Stimulated activated CD4-positive, alpha-beta T cell treated with anti-CD3 and anti-CD28 coated beads, Interleukin-1b, Interleukin-23, amount 100 ng/mL, for 1 hour (primary cell): ENCODE measurements at places on chromosomes 5 and 9.

DNA sequence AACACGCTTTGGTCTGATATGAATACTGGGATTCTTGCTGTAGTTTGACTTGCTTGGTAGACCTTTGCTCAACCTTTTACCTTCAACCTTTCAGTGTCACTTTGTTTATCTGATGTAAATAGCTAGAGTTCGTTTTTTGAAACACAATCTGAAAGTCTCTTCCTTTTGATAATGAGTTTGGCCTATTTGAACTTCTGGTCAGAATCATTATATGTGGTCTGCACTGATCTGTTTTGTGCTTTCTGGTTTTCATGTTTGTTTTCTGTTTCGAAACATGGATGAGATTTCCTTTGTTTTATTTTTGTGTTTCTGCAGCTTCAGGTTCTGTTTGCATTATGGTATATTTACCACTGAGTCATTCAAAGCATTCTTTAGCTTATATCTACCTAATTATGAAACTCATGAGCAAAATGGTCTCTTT is 217.5 kb downstream of the GABBR2 start:
- no peak for DNase-seq

DNA sequence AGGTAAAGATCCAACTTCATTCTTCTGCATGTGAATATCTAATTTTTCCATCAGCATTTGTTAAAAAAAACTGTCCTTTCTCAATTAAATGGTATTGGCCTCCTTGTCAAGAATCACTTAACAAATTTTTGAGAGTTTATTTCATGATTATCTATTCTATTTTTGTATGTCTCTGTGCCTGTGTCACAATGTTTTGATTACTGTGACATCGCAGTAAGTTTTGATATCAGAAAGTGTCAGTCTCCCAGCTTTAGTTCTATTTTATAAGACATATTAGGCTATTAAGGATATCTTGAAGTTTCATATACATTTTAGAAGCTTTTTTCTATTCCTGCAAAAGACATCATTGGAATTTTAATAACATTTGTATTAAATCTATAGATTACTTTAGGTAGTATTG is 33.6 kb downstream of the GABRA6 start:
- DNase-seq, result no peak

DNA sequence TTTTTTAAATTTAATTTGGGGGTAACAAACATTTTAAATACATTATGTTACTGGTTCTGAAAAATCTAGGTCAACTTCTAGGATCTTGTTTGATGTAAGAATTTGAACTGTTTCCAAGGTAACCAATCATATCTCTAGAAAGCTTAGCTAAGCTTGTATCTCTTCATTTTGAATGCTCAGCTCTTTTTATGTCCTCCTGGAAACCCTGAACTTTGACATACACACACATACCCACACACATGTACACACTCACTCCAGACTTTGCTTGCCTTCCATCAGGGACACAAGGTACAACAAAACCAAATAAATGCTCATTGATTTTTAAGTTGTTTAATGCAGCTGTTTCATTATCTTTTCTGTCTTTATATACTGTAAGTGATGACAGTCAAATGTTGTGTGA is 178.5 kb downstream of the RAB3C start:
- no peak for DNase-seq

DNA sequence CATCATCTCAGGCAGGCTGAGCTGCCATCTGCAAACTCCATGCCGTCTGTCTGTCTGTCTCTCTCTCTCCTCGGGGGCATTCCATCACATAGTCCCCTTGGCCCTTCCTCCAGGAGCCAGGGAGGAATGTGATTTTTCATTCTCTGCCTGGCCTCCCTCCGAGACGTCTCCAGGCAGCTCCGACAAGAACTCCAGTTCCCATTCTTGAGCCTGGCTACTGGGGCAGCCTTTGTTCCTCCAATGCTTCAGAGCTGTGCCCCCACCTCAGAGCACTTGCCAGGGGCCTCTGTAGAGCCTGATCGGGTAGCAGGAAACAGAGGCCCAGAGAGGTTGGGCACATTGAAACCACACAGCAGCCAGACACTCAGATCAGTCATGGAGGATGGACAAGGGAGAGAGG is 74.0 kb downstream of the COL27A1 start:
- no peak for DNase-seq

- DNase-seq, result no peak
Observed at GRCh38 chr5:42624912-42625311, 131.7 kb upstream of the CCDC152 start.

GRCh38 chr9:120729791-120730241 is 15.5 kb upstream of the MEGF9 start:
- no peak for DNase-seq

- DNase-seq, result no peak
Observed at GRCh38 chr9:130330202-130330862, 64.8 kb downstream of the HMCN2 start.

DNA sequence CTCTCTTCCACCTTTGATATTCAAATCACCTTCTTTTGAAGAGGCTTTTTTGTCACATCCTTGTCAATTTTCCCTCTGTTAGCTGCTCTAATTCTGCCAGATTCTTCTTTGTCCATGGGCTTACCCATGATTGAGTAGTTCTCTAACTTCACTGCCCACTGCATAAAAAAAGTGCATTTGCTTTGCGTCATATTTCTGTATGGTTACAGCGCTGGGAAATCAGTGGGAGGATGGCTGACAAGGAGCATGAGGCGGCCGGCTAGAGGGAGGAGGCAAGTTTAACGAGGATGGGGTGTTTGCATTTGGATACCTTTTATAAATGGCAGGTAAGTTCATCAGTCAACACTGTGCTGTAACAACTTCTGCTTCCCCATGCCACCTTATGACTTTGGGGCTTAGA is 116.5 kb upstream of the LHFPL2 start:
- no peak for DNase-seq

- no peak for DNase-seq
Observed at GRCh38 chr5:173454361-173454735, 126.1 kb upstream of the STC2 start.

GRCh38 chr5:169832304-169832703 is 148.0 kb downstream of the INSYN2B start:
- no peak for DNase-seq

DNA sequence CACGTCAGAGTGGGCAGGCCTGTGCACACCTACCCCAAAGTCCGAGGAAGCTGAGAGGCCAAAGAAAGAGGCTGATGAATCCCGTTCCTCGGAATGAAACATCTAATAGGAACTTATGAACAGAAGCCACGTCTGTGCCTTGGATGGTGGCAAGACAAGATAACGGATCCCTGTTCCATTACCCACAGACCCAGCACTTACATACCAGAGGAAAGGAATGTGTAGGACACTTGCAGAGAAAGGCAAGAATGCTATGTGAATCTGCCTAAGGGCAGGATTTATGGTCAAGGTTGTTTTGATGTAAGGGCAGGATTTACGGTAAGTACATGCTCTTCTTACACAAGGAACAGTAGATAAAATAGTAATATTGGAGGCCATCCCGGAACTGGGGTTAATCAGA is 93.2 kb downstream of the WDR41 start:
- no peak for DNase-seq

DNA sequence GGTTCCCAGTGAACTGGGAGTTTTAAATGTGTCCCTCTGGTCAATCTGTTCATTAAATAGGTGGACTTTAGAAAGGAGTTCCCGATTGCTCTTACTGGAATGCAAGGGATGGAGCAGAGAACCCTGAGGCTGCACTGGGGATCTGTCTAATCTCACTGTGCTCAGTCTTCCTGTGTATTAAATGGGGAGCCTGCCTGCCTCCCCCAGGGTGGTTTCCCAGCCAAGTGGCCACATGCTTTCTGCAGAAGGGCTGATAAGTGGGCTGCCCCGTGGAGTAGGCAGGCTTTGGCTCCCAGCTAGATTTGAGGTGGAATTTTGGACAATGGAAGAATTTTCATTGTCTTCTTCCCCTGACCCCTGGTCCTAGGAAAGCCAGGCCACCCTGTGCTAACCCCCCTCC is 14.0 kb upstream of the PHYHD1 start:
- DNase-seq, result no peak

DNA sequence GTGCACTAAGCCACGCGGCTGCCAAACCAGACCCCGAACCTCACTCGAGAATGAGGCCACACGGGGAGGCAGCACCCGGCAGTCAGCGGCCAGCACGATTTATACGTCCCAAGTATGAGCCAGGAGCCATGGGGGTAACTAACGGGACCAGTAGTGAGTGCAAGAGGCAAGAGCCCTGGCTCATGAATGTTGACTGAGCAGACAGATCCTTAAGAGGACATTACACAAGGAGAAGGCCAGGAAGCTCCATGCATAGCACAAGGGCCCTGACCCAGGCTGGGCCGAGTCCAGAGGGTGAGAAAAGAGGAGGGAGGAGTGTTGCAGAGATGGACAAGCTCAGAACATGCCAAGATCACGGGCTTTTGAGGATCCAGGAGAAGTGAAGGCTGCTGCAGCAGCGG is 58.6 kb upstream of the PHYKPL start:
- no peak for DNase-seq

DNA sequence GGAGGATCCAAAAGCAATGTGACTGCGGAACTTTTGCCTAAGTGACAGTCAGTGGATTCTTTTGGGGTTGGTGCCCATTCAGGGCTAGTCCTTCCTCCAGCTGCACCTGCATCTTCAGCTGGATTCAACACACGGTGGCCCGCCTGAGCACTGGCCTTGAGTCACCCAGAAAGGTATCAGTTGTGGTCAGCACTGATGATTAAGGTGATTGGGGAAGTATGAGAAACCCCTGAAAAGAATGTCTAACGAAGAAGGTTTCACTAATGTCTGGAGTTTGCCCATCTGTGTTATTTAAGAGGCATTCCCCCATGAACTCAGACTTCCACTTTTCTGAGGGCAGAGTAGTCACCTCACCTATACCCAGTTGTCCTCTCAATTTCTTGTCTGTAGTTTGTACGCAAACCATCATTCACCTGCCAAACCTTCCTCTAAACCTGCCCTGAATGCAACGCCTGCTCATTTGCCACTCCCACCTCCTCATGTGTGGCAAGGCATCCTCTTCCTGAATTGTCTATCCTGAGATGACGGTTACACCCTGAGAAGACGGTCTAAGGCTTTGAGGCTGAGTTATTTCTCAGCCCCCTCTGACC is 27.2 kb downstream of the CSF2 start:
- DNase-seq, result no peak

DNA sequence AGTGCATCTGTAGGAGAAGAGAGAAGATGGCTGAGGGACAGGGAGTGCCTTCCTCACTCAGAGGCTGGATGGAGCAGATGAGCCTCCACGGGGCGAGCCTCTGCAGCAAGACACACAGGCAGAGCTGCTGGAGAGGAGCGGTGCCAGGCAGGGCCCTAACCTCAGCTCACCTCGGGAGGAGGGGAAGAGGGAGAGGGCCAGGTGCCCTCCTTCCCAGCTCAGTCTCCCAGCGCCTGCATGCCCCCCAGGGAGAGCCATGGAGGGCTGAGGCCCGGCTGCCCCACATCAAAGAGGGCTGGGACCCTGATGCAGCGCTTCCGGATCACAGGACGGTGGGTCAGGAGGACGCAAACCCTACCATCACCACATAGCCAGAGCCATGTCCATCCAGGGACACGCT is 13.6 kb upstream of the SPATA31E1 start:
- no peak for DNase-seq

DNA sequence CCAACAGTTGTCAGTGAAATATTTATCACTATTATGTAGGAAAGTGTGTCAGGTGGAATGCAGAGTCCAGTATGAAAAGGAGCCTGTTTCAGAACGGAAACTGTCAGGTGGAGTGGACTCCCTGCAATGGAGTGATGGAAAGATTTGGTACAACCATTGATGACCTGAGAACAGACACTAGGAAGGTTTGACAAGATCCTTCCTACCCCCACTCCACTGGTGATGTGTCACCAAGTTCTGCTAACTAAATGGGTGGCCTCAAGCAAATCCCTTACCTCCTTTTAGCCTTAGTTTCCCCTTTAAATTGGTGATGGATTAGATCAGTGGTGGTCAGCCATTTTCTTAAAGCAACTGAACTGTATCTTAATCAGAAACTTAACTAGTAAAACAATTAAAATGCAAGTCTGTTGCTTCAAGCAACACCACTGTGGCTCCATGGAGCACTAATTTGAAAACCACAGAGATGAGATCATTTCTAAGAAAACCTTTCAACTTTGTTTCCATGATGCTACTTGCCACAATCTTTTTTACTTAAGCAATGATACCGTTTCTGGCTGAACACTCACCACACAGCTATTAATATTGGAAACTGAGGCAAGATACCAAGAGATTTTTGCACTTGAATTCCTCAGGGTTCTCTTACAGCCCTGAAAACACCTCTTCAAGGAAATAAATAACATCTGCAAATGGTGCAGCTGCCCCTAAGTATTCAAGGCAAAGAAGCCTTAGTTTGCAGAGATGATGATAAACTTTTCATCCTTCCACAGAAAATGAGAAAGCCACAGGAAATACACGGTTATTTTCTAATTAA is 140.6 kb downstream of the ERCC6L2 start:
- DNase-seq, result no peak

GRCh38 chr5:18675041-18675440 is 1040.8 kb downstream of the TAF11L14 start:
- no peak for DNase-seq

DNA sequence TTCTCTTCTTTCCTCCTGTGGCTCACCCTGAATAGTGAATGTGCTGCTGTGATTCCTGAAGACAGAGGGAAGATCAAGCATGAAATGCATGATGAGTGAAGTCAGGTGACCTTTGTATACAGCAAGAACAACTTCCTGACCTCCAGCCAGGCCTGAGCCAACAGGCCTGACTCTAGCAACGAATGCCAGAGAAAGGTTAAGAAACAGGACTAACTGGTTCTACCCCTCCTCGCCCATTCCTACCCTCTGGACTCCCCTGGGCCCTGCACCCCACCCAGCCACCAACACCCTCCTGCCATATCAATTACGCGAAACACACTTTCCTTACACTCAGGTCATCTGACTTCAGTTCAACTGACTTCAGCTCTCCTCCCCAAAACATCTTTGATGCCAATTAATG is 4.9 kb downstream of the SUSD1 start:
- DNase-seq, result no peak

- DNase-seq, result no peak
Observed at GRCh38 chr5:108974594-108974993, 226.9 kb downstream of the FER start.

- DNase-seq, result no peak
Observed at GRCh38 chr5:77531297-77531696, 39.2 kb upstream of the WDR41 start.

DNA sequence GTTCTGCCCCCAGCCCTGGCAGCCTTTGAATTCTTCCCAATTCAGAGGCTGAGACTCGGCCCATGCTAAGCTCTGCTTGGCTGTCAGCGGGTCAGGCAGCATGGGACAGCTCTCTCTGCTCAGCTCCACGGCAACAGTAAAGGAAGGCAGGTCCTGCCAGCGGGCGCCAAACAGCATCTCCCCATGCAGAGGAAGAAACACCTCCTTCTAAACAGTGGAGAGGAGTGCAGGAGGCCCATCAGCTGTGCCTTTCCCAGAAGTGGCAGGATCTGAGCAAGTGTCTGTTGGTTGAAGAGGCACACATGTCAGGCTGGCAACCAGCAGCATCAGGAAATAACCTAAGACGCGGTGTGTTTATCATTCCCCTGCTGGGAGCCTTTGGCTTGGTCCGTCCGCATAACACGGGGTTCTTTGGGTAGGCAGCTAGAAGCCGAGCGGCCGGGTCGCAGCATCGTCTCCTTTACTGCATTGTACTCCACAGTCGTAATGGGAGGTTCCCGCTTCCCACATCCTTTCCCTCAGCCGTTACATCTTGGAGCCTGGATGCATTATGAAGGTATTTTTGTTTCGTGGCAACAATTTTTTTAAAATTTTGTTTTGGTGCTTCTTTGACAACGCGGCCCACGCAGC is 42.7 kb upstream of the NCS1 start:
- no peak for DNase-seq

- no peak for DNase-seq
Observed at GRCh38 chr5:20248118-20248517, 260.1 kb upstream of the CDH18 start.

GRCh38 chr5:82307451-82307850 is 29.3 kb upstream of the RPS23 start:
- DNase-seq, result no peak
